Activated CD4-positive, alpha-beta T cell treated with anti-CD3 and anti-CD28 coated beads, Interleukin-2, Interleukin-4, amounts not matched to agents 100 ng/mL and 50 ng/mL, durations not matched to agents 16 hours and 8 hours (primary cell): ENCODE measurements at places on chromosomes 6 and 20.

DNA sequence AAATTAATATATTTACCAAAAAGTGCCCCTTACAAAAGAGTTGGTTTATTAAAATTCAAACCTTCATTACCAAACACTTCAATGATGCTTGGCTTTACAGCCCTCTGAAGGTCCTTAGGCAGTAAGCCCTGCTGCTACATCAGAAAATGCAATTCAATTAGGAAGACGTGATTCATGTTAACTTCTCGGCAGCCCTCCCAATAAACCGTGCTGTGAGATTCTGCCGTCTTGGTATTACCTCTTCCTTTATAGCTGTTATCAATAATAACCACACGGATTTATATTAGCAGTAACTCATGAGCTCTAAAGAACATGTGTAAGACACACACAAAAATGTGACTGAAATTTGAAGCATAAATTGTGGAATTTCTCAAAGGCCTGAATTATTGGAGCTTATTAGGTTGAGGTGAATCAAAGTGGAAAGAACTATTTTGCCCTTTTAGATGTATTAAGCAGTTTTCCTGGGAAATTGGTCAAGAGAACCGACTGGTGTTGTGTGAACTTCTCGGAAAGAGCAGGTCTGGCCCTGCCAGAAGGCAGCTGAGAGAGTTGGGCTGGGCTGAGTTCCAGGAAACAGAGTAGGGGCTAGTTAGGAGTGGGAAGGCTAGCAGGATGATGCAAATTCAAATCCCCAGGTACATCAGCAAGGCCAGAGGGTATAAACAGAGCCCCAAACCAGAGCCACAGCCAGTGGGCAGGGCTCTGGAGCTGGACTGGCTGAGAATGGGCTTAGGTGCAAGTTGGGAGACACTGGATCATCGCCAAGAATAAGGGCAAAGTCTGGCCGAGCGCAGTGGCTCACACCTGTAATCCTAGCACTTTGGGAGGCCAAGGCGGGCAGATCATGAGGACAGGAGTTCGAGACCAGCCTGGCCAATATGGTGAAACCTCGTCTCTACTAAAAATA, 33.1 kb downstream of the FGD2 start:
- DNase-seq: no peak

GRCh38 chr6:80460257-80460865, 353.9 kb downstream of the BCKDHB start:
- no peak for DNase-seq

GRCh38 chr6:12577124-12577850, 139.3 kb upstream of the PHACTR1 start:
- no peak for DNase-seq

- peak; percentile 53 for DNase-seq
Observed at GRCh38 chr6:73514746-73515110, 6.1 kb downstream of the EEF1A1 start.

GRCh38 chr6:145372671-145373151, 362.6 kb downstream of the EPM2A start:
- peak; percentile 18 for DNase-seq

DNA sequence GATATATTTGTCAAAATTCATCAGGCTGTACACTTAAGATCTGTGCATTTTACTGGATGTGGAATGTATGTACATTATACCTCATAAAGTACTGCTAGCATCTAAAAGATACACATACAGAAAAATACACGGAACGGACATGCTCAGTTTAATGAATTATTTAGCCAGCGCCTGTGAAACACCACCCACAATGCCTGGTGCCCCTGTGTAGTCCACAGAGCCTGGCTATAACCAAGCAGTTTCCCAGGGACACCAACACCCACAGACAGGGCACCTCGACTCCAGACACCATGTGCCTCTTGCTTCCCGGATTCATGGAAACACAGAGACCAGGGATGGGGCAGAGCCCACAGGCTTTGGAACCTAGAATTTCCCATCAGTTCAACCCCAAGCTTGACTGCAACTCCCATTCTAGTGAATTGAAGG, 17.4 kb upstream of the ARMC12 start:
- no peak for DNase-seq

DNA sequence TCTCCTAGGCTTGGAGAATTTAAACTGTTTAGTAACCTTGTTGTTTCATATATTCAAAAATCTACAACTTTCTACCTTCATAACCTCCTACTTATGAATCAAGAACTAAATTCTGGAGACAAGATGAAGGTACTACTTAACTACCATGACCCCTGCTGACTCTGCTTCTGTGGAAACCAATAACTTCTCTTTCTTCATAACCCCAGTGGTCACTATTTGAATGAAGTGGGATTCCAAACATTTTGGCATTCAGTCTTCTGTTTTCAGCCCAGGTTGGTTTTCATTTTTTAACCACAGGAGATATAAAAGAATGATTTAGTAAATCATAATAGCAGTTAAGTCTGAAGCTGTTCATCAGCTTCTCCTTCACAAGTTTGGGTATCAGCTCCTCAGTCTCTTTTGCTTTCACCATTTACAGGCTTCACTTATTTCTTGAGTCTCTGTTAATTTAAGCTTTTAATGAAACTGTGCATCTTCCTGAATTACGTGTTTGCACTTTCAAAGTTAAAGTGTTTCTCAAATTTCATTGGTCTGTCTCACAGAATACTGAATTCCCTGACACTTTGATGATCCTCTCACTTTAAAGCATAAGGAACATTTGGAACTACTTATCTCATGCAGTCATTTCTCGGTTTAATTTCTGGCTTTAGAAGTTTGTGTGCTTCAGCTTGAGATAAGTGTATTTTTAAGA, 9.5 kb downstream of the SENP6 start:
- no peak for DNase-seq

GRCh38 chr6:14305624-14306023, 188.1 kb downstream of the CD83 start:
- DNase-seq: no peak

- no peak for DNase-seq
Observed at GRCh38 chr6:16950302-16950701, 151.5 kb upstream of the STMND1 start.

DNA sequence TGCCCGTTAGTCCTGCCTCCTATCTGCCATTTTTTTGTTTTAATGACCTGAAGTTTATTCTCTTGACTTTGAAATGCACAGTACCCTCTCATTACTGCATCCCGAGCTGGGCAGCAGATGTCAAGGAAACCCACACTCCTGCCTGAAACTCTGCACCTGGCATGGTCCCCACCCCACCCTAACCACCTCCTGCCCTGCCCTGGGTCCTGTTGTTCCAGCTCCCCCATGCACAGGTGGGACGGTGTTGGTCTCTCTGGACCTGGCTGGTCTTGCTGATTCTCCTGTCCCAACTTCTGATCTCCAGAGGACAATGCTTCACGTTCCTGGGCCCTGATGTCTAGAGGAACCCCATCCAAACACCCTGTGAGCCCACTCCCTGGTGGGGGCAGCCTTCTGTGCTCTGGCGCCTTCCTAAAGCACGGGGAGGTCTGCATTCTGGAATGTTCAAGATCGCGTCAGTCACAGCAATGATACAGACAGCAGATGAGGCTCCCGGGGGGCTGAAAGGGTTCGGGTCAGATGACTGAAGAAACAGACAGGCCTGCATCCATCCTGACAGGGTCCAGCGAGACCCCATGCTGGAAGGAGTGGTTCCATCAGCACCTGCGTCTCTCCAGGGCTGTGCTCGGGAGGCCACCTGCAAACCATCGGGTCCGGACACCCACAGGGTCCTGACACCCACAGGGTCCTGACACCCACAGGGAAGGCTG, 73.6 kb downstream of the ERMARD start:
- no peak for DNase-seq

DNA sequence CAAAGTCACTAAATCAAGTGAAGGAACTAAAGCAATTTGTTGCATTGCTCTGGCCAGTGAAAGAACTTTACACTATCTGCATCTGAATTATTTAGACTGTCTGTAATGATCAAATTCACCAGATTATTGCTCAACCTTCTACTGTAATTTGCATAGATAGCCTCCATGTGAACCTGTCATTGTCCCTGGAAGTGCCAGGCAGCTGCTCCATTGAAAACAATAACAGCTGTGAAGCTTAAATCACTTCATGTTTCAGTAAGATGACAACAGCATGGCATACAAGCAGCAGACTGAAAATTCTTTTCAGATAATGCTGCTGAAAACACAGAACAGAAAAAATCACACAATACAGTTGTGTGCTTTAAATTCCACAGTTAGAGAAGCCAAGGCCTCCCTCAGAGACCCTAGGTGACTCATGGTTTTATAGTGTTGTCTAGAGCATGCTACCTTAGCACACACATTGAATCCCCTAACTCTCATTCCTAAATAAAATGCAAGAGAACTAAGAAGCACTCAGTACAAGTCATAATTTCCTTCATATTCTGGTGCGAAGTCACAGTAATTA, 248.9 kb downstream of the TPBG start:
- DNase-seq: no peak

DNA sequence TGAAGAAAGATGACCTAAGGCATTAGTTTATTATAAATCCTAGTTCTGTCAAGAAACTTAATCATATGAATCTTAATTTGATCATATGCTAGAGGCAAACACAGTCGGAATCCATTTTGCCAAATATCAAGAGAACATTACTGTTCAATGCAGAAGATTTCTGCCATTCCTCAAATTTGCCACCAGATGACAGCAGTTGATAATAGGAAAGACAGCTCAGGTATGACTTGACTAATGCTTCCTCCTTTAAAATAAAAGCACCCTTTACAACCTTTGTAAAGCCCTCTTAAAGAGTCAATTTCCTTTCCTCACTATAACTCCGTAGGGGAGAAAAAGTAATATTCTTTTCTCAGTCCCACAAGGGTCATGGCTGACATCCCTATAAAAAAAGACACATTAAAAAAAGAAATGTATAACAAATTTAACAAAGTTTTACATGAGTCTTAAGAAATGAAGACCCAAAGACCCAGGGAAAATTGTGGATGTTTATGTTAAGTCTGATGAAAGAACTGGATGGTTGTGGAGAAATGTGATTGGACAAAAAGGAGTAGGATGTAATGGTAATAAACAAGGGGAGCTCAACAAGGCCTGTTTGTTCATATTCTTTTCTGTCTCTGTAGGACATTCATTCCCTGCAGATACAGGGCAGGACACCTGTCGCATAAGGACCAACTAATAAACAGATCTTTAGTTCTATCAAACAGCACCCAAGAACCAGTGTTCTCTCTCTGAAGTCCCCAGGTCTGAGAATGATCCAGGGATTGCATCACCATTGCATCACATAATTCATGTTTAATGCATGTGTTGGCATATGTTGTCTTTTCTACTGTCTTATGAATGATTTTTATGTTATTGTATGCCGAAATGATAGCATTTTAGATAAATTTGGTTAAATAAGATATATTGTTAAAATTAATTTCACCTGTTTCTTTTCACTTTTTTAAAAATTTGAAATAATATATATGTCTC, 23.0 kb upstream of the IL17A start:
- DNase-seq: peak; percentile 74

- no peak for DNase-seq
Observed at GRCh38 chr6:138526822-138527235, 27.5 kb upstream of the NHSL1 start.

DNA sequence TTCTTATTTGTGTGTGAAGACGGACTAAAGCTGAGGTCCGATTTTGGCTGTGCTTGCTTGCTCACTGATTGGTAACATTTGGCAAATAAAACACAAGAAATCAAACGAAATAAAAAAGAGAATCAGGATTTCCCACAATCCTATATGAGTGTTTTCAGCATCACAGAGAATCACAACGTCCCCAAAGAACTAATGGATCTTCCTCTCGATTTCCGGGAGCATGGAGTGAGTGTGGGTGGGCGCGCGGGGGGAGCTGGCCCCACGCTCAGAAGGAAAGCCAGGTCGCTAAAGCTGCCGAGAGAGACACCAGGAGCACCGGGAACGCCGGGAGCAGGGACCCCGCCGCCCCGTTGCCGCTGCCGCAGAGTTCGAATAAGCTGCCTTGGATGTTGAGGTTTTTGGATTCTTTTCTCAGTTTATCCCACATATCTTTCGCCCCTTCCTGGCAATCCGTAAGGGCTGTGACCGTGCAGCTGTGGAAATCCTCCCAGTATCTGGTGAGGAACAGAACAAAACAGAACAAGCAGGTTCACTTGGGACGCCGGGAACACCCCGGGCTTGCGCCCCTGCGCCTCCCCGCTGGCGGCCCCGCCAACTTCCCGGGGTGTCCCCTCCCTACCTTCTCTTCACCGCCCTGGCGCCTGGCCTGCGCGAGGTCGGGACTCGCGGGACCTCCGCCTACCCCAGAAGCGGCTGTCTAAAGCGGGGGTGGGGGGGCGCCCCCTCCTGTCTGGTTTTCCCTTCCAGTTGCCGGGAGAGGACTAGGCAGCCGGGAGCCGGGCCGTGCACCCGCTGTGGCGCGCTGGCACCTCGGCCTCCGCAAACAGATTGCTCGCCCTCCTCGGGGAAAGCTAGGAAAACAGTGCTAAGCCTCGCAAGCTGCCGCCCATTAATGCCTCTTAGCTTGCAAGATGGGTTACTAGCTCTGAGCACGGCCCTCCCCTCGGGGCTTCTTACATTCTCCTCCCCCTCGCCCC, 7.7 kb downstream of the NRN1 start:
- no peak for DNase-seq

GRCh38 chr6:169626649-169627048, 75.2 kb downstream of the WDR27 start:
- DNase-seq: no peak

- DNase-seq: peak; percentile 32
Observed at GRCh38 chr6:95091823-95092436, 485.4 kb upstream of the MANEA start.

DNA sequence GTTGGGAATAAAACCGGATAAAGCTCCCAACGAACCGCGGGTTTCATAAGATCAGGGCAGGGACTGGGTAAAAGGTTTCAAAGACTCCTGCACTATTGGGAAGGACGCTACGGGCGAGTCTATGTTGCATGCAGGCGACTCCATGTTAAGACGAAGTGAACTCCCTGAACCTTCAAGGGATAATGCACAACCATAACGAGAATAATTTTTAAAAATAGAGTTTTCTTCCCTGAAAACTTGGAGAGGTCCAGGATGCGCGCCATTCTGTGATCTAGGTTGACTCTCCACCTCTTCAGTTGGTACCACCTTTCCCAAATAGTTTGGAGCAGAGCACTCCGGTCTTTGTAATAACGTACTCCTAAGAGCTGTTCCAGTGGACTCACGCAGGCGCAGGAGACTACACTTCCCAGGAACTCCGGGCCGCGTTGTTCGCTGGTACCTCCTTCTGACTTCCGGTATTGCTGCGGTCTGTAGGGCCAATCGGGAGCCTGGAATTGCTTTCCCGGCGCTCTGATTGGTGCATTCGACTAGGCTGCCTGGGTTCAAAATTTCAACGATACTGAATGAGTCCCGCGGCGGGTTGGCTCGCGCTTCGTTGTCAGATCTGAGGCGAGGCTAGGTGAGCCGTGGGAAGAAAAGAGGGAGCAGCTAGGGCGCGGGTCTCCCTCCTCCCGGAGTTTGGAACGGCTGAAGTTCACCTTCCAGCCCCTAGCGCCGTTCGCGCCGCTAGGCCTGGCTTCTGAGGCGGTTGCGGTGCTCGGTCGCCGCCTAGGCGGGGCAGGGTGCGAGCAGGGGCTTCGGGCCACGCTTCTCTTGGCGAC, at the start of gene TPX2:
TSS of gene TPX2 (plus strand) at position 562 of the 821 bp plus-strand sequence. CDS start 18,187 bp downstream, outside the sequence.
- peak; percentile 96 for DNase-seq

GRCh38 chr20:36317675-36318074, 11.5 kb downstream of the DLGAP4 start:
- no peak for DNase-seq

GRCh38 chr6:168867247-168868102, 386.2 kb downstream of the THBS2 start:
- DNase-seq: no peak
